Heart right ventricle (tissue), 16 donors: ENCODE measurements at places on chromosomes 1 and 21.
A peak's percentile ranks its signal among the peaks of the same experiment; 100 is the strongest.

DNA sequence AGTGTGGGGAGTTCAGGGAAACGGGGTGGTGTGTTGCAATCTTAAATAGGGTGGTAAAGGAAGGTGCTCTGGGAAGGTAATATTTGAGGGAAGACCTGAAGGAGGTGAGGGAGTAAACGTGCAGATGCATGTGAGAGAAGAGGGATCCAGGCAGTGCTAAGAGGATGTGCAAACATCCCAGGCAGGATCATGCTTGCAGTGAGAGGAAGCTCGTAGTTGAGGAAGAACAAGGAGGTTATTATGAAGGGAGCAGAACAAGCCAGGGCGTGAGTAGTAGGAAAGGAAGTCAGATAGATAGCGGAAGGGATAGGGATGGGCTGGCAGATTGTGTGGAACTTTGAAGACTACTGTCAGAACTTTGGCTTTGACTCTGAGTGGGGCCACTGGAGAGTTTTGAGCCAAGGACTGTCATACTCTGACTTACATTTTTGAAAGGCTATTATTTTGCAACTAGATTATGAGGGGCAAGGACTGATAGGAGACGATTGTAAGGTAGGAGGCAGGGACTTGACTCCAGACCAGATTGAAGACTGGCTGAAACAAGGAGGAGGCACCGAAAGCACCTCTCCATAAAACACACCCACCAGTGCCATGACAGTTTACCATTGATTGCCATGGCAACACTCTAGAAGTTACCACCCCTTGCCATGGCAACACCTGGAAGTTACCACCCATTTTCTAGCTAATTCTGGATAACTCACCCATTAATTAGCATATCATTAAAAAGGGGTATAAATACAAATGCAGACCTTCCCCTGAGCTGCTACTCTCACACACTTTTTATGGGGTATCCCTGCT is 67.0 kb downstream of the XCL2 start:
- H3K4me3 ChIP-seq, result no peak overlapping the region
- DNase-seq, result no peak
- H3K36me3 ChIP-seq, result no peaks in the 10 kb centered on the region
- H3K27me3 ChIP-seq, result no peaks in the 10 kb centered on the region
- H3K27ac ChIP-seq, result no peak overlapping the region
- no peaks in the 10 kb centered on the region for H3K4me1 ChIP-seq

DNA sequence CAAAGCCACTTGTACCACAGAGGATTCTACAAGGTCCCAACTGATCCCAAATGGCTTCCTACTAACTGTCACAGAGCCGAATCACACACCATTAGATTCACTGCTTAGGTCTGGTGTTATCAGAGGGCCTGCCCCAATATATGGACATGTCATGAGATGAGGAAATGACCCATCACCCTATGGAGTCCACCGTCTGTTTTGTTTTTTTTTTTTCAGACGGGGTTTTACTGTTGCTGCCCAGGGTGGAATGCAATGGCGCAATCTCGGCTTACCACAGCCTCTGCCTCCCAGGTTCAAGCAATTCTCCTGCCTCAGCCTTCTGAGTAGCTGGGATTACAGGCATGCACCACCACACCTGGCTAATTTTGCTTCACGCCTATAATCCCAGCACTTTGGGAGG is 83.8 kb upstream of the ETS2 start:
- no peaks in the 10 kb centered on the region for H3K27me3 ChIP-seq
- H3K27ac ChIP-seq, result no peak overlapping the region
- H3K4me3 ChIP-seq, result no peak overlapping the region
- no peaks in the 10 kb centered on the region for H3K36me3 ChIP-seq
- no peaks in the 10 kb centered on the region for H3K4me1 ChIP-seq
- DNase-seq, result no peak

DNA sequence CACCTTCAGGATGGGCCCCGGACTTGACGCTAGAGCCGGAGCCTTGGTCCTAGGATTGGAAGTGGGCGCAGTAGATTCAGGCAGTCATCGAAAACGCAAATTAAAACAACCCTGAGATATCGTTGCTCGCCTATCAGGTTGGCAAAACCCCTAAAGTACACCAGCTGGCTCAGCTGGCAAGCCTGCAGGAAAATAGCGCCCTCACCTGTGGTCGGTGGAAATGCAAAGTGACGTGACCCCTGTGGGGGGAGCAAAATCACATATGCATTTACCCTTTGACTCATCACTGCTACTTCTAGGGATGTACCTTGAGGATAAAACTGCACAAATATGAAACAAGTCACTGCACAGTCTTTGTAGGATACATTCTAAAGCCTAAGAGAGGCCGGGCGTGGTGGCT is 170.3 kb upstream of the TMEM51 start:
- H3K27ac ChIP-seq, result no peak overlapping the region
- H3K36me3 ChIP-seq, result no peaks in the 10 kb centered on the region
- no peaks in the 10 kb centered on the region for H3K27me3 ChIP-seq
- H3K4me3 ChIP-seq, result no peak overlapping the region
- DNase-seq, result no peak

DNA sequence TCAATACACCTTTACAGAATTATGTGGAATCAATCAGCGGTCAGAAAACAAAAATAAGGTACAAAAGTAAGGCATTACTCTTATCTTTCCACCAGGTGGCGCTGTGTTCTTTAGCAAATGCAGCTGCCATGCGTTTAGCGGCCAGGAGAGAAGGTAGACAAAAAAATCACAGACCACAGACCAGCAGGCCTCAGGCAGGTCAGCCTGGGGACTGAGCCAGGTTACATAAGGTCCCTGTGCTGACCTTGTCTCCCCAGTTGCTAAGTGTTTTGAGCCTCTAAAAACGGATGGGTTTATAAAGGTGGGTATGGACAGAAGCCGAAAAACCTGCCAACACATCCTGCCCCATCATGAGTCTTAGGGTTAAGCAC is 2.8 kb downstream of the RGS16 start:
- H3K27me3 ChIP-seq, result no peaks in the 10 kb centered on the region
- H3K4me3 ChIP-seq, result peak overlapping the region; percentile 12
- H3K27ac ChIP-seq, result peak overlapping the region; percentile 75
- DNase-seq, result no peak
- no peaks in the 10 kb centered on the region for H3K36me3 ChIP-seq
- peaks cover 39% of the 10 kb centered on the region for H3K4me1 ChIP-seq

- H3K27ac ChIP-seq, result no peak overlapping the region
- H3K27me3 ChIP-seq, result no peaks in the 10 kb centered on the region
- no peak overlapping the region for H3K4me3 ChIP-seq
- DNase-seq, result no peak
- peaks cover 8% of the 10 kb centered on the region for H3K4me1 ChIP-seq
These were observed 5.8 kb downstream of the CSF3R start for GRCh38 chr1:36476945-36477344.

DNA sequence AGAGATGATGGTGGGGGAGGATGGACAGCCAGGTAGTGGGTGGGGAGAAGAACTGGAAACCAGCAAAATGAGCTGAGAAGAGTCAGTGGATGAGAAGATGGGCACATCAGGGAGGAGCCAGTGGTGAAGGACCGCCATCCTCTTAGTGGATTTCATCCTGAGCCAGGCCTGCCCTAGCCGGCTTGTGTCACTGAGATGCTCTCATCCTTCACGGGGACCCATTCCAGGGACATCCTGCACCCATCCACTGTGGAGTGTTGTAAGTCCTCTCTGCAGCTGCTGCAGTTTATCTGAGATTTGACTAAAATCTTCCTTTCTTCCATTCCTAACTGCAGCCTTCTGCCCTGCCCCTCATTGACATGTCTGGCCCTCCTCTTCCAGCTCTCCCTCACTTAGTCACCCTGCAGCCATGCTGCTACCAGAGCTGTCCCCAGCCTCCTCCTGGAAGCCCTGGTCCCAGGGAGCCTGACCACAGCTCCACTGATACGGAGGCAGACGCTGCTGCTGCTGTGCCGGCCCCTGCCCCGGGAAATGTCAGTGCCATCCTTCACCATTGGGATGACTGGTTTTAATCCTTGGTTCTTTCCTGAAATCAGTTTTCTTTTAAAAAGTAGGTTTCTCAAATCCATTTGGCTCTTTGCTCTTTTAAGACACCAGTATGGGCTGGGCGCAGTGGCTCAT is 33.2 kb downstream of the STUM start:
- no peak for DNase-seq
- no peak overlapping the region for H3K4me3 ChIP-seq
- H3K27ac ChIP-seq, result no peak overlapping the region
- H3K36me3 ChIP-seq, result no peaks in the 10 kb centered on the region
- no peaks in the 10 kb centered on the region for H3K4me1 ChIP-seq

- DNase-seq, result no peak
- no peaks in the 10 kb centered on the region for H3K4me1 ChIP-seq
These were observed 1587.7 kb downstream of the AMY1C start for GRCh38 chr1:105337420-105337819.

GRCh38 chr1:44870096-44870495 is 27.0 kb upstream of the PTCH2 start:
- H3K27me3 ChIP-seq, result no peaks in the 10 kb centered on the region
- H3K27ac ChIP-seq, result no peak overlapping the region
- no peaks in the 10 kb centered on the region for H3K4me1 ChIP-seq
- peaks cover 16% of the 10 kb centered on the region for H3K36me3 ChIP-seq
- no peak overlapping the region for H3K4me3 ChIP-seq

DNA sequence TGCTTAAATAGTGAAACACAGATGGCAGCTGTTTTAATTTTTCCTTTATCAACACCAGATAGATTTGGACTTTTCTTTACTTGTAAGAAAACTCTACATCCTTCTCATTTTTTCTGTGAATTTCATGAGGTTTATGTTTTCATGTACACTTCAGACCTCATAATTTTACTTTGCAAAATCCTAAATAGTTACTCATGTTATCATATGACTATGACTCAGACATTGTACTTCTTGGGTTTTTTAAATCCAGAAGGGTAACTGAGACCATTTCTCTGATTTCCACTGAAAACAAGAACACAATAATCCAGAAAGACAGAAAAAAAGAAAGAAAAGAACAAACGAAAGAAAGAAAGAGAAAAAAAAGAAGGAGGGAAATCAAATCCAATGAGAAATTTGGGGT is 1021.6 kb downstream of the NCAM2 start:
- no peak overlapping the region for H3K27ac ChIP-seq
- no peak overlapping the region for H3K4me3 ChIP-seq
- H3K36me3 ChIP-seq, result no peaks in the 10 kb centered on the region
- H3K27me3 ChIP-seq, result no peaks in the 10 kb centered on the region
- no peak for DNase-seq
- H3K4me1 ChIP-seq, result no peaks in the 10 kb centered on the region
